ENCODE measurements at places on chromosomes 4 and X. TPM values are rescaled to one million over a fixed set of nuclear protein-coding genes. Genes with fewer than 3 reads are reported as not detected.

CTAG1A gene
- total RNA-seq = not detected

RTL3 gene
- total RNA-seq = not detected

SPANXD gene
- total RNA-seq = not detected

BEX5 gene
- 6.8 TPM for total RNA-seq

MAOA gene
- 0.31 TPM for total RNA-seq

SPOCK3 gene
- 0.10 TPM for total RNA-seq

RAI2 gene
- total RNA-seq = 0.31 TPM

MAGEA2B gene
- 0.10 TPM for total RNA-seq

PITX2 gene
- not detected for total RNA-seq
